Vagina (tissue), 2 donors: ENCODE measurements at places on chromosomes 7 and 10. TPM values are rescaled to one million over a fixed set of nuclear protein-coding genes. Genes with fewer than 3 reads are reported as not detected.

DNA sequence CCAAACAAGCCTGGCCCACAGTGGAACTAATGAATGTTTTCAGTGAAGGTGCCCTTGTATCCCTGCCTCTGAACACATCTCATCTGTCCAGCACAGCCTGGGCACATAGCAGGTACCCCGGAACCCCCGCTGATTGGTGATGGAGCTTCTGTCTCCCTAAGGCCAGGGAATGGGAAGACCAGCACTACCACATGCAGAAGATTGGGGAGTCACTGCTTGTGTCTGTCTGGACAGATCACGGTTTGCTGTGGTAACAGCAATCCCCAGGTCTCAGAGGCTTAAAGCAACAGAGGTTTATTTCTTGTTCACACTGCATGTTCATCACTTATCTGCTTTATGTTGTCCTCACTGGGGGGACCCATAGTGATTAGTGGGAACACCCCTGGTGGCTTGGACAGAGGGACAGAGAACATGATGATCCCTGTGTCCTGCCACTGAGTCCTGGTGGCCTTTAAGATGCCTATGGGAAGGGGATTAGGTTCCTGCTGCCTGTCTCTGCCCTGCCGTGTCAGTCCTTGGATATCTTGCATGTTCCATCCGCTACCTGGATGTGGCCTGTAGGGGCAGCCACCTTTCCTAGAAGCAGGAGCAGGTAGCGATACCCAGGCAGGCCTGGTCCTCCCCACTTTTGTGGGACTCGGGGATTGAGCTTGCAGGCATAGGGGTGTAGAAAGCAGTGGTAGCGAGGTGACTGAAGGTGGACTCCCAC is 3.6 kb downstream of the TSPAN14 start:
- H3K4me1 ChIP-seq = peaks cover 86% of the 10 kb centered on the region
- no peaks in the 10 kb centered on the region for H3K36me3 ChIP-seq
- H3K27ac ChIP-seq = peak overlapping the region; percentile 89
- no peaks in the 10 kb centered on the region for H3K27me3 ChIP-seq
- H3K4me3 ChIP-seq = no peak overlapping the region

DNA sequence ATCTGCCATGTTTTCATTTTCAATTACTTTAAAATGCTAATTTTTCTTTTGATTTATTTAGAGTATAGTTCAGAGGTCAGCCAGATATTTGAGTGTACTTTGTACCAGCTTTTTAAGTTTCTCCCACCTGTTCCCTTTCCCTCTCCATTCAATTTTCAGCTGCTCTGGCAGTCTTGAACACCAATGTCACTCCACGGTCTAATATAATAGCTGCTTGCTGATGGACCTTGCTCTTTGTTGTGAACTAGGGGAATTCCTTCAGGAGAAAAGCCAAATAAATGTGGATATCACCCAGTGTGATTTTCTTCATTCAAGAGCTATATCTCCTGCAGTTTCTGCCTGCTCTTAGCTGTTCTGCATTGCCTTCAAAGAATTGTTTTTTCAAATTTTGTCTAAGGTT is 3.9 kb upstream of the HPS1 start:
- H3K27ac ChIP-seq = no peak overlapping the region
- H3K36me3 ChIP-seq = no peaks in the 10 kb centered on the region
- DNase-seq = no peak

DNA sequence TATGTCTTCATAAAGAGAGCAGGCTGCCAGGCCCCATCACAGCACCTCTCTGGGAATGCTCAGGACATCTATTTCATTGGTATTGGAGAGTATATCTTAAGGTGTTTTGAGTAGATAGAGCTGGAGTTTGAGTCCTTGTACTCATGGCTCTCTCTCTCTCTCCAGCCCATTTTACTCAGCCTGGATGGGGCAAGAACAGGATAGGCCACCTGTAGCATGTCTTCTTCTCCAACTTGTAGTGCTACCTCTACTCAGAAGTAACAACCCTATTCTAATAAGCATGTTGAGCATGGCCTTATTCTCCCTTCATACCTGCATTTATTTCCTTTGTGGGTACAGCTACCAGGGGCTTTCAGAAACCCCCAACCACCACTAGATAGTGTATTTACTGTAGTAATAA is 21.9 kb downstream of the PRLHR start:
- no peaks in the 10 kb centered on the region for H3K27me3 ChIP-seq
- peaks cover 27% of the 10 kb centered on the region for H3K4me1 ChIP-seq
- no peak for DNase-seq
- H3K36me3 ChIP-seq = no peaks in the 10 kb centered on the region

The GOLGA7B gene
- 2.5 TPM for total RNA-seq

DNA sequence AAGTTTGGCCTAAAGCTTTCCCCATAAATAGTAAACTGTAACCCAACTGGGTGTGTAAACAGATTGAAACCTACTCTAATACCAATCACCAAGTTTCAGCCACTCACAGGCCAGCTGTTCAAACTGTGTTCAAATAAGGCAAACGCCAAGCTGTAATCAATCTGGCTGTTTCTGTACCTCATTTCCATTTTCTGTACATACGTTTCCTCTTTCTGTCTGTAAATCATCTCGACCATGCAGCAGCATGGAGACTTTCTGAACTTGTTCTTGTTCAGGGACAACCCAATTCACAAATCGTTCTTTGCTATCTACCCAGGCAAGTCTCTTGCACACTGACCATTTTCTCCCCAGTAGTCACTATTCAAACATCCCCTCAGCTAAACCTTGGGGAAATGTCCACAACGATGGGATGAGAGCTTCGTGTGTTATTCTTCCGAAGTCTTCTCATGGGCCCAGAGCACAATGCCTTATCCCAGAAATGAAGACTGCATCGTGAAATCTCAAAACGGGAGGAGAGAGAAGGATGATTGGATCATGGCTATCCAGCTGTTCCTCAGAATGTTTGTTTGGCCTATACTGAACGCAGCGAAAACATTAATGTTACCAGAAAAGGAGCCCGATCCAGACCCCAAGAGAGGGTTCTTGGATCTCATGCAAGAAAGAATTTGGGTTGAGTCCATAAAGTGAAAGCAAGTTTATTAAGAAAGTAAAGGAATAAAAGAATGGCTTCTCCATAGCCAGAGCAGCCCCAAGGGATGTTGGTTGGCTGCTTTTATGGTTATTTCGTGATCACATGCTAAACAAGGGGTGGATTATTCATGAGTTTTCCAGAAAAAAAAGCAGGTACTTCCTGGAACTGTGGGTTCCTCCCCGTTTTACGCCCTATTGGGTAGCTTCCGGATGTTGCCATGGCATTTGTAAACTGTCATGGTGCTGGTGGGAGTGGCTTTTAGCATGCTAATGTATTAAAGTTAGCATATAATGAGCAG is 86.2 kb downstream of the SLC16A9 start:
- no peaks in the 10 kb centered on the region for H3K36me3 ChIP-seq
- no peaks in the 10 kb centered on the region for H3K27me3 ChIP-seq
- H3K27ac ChIP-seq = peak overlapping the region; percentile 10

DNA sequence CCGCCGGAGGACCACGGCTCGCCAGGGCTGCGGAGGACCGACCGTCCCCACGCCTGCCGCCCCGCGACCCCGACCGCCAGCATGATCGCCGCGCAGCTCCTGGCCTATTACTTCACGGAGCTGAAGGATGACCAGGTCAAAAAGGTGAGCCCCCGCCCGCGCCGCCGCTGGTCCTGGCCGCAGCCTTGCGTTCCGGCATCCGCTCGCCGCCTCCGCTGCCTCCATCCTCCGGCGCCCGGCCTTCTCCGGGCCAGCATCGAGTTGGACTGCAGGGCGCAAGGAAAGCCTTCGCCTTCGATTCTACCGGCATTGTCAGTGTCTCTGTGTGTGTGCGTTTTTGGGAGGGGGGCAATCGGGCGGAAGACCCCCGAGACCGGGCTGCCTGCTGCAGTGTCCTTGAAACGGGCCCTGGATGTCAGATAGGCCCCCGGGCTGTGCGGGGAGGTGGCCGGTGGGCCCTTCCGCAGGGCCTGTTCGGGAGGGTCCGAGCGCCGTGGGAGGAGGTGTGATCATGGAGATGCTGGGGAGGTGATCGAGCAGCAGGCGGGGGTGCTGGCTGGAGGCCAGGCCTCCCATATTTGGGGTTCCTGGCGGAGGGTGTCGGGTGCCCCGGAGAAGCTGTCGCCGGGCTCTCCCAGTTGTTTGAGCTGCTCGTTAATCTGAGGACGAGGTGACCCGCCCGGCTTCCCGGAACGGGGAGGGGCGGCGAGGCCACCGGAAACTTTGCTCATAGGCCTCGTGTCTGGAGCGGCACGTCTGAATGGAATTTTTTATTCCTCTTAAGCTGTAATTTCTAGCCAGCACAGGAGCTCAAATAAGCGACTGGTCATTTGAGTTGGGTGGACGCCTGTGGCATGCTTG is 40.8 kb downstream of the HK1 start:
- no peak for DNase-seq
- H3K27ac ChIP-seq = peak overlapping the region; percentile 95
- peaks cover 56% of the 10 kb centered on the region for H3K4me1 ChIP-seq
- H3K27me3 ChIP-seq = no peaks in the 10 kb centered on the region
- H3K36me3 ChIP-seq = no peaks in the 10 kb centered on the region

The ADAM22 gene
- total RNA-seq = 6.1 TPM

DNA sequence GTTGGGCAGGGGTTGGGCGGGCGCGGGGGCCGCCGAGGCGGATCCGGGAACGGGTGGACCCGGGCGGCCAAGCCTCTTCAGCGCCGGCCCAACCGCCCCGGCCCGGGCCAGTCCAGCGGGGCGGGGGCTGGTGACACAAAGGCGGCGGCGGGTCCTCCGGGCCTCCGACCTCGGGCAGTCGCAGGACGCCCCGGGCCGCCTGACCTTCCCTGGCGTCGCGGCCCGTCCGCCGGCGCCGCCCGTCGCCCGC is 54.2 kb downstream of the METTL2B start:
- no peaks in the 10 kb centered on the region for H3K36me3 ChIP-seq
- H3K27me3 ChIP-seq = no peaks in the 10 kb centered on the region
- peak overlapping the region; percentile 95 for H3K27ac ChIP-seq
- H3K4me3 ChIP-seq = peak overlapping the region; percentile 79
- DNase-seq = no peak
- peaks cover 11% of the 10 kb centered on the region for H3K4me1 ChIP-seq

The ZNF503 gene
- total RNA-seq = 24.6 TPM

The LHPP gene
- total RNA-seq = 20.1 TPM

DNA sequence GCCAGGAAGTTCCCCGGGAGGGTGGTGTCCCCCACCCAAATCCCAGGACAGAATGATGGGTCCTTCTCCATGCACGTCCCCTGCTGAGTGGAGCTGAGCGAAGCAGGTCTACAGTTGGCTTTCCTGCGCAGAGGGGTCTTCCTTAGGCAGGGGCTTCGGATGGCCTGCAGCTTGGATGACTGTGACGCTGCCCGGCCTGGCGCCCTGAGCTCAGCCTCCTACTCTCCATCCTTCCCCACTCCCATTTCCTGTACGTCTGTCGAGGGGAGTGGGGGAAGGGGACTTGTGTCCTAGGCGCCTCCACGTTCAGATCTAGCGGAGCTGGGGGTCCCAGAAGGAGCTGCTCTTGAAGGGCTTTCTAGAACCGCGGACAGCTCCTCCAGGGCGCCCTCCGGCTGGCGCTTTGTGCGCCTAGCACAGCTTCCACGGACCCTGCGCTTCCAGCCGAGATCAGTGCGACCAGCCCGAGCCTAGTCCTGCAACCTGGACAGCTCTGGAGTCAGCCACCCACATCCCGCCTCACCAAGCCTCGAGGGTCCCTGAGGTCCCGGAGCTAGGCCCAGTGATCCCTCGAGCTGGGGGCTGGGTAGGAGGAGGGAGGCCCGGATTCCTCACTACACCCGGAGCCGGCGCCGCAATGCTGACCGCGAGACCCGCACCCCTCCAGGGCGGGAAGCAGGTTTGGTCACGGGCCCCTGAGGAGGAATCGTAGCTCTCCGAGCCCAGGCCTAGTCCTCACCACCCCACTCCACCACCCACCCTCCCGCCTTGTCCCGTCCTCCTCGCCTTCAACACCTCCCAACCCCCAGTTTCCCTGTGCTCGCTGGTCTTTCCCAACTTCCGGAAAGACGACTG is 1.9 kb downstream of the GRID1 start:
- H3K4me1 ChIP-seq = peaks cover 39% of the 10 kb centered on the region
- peak overlapping the region; percentile 69 for H3K27ac ChIP-seq
- peak overlapping the region; percentile 48 for H3K4me3 ChIP-seq
- DNase-seq = no peak

DNA sequence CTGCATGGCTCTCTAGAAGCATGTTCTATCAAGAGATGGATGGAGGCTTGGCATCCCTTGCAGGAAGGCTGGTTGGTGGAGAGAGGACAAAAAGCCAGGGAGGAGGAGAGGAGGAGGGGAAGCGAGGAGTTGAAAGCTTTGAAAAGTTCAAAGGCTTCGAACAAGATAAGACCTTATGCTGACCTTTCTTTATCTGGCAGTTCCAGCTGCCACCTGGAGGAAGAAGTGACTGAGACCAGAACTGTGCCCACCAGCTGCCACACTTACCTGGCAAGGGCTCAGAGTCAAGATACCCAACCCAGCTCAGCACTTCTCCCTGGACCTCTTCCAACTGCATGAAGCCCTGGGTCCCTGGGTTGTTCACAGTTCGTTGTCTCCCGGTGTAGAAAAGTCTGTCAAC is 14.8 kb downstream of the CCL24 start:
- H3K4me1 ChIP-seq = peaks cover 14% of the 10 kb centered on the region
- H3K36me3 ChIP-seq = no peaks in the 10 kb centered on the region
- no peak overlapping the region for H3K4me3 ChIP-seq

The TAS2R41 gene
- not detected for total RNA-seq

DNA sequence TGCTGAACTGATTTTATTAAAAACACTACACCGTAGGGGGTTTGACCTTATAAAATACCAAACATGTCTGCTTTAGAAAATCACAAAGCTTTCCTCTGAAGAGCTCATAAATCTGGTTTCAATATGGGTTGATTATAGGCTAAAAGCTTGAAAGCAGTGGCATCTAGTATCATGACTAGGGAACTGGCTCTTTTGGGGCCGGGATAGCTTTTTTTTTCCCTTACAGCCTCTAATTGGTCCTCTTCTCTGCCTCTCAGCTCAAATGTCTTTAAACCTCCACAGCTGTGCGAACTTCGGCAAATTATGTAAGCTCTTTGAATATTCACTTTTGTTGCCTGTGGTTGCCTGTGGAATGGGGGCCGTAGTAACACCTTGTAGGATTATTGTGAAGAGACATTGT is 8.4 kb downstream of the BAMBI start:
- H3K36me3 ChIP-seq = no peaks in the 10 kb centered on the region
- no peaks in the 10 kb centered on the region for H3K4me1 ChIP-seq
- H3K27ac ChIP-seq = no peak overlapping the region
- H3K27me3 ChIP-seq = no peaks in the 10 kb centered on the region
- H3K4me3 ChIP-seq = no peak overlapping the region

DNA sequence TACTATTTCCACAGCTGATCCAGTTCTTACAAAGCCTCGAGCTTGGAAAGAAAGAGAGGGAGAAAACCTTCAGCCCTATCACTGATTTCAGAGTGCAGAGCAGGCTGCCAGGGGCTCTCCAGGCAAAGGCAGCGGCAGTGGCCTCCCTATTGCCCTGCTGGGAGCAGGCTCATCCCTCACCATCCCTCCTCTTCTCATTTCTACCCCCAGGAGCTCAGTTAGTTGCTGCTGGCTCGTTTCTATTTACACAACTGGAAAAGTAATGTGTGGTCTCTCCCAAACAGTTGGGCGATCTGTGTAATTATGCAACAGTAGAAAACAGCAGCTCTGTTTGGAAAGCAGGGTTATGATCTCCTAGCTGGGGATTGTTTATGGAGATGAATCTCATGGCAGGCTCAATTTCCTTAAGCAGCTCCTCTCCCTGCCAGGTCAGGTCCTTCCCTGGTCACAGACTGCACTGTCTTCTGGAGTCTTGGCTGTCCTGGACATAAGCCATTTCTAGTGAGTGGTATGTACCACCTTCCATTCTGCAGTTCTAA is 28.7 kb upstream of the TNS3 start:
- peaks cover 16% of the 10 kb centered on the region for H3K4me1 ChIP-seq
- H3K27ac ChIP-seq = peak overlapping the region; percentile 74
- H3K27me3 ChIP-seq = no peaks in the 10 kb centered on the region
- H3K4me3 ChIP-seq = no peak overlapping the region

GRCh38 chr7:42090806-42091205 is 146.2 kb downstream of the GLI3 start:
- H3K4me1 ChIP-seq = peaks cover 36% of the 10 kb centered on the region
- H3K27me3 ChIP-seq = no peaks in the 10 kb centered on the region
- no peaks in the 10 kb centered on the region for H3K36me3 ChIP-seq
- H3K4me3 ChIP-seq = no peak overlapping the region
